Keratinocyte (primary cell): ENCODE measurements at places on chromosomes 7 and 10.
A peak's percentile ranks its signal among the peaks of the same experiment; 100 is the strongest.

- no peak for DNase-seq
Measured at GRCh38 chr10:18079665-18080295, 60.4 kb upstream of the CACNB2 start.

- no peak for DNase-seq
Measured at GRCh38 chr7:1200045-1200444, 32.6 kb upstream of the UNCX start.

GRCh38 chr7:5711409-5711808, 70.1 kb downstream of the RNF216 start:
- DNase-seq, result no peak

- DNase-seq, result no peak
Measured at GRCh38 chr7:127650847-127651555, 993 bp upstream of the SND1 start.

GRCh38 chr10:33112831-33113455, 154.9 kb upstream of the ITGB1 start:
- peak; percentile 15 for DNase-seq
